ENCODE measurements at places on chromosomes 12 and 14. TPM values are rescaled to one million over a fixed set of nuclear protein-coding genes. Genes with fewer than 3 reads are reported as not detected.

Gene TPPP2
- not detected for total RNA-seq

Gene CIROP
- total RNA-seq, result not detected

Gene TAS2R14
- 0.49 TPM for total RNA-seq

Gene OTX2
- total RNA-seq, result not detected

Gene TSHR
- total RNA-seq, result 1.1 TPM

Gene KRT81
- not detected for total RNA-seq
